Smooth muscle cell of the pulmonary artery (primary cell): ENCODE measurements at places on chromosomes 7 and 10. TPM values are rescaled to one million over a fixed set of nuclear protein-coding genes. Genes with fewer than 3 reads are reported as not detected.

PTER gene
- 4.3 and 9.9 TPM in 2 replicates for total RNA-seq

MPP7 gene
- 0.92 and 1.6 TPM in 2 replicates for total RNA-seq

LRMDA gene
- 1.0 and 2.5 TPM in 2 replicates for total RNA-seq

AKR1D1 gene
- total RNA-seq = 0.07 TPM in 1 of 2 replicates, not detected in the other

AP1S1 gene
- total RNA-seq = 87.7 and 89.2 TPM in 2 replicates

ARMC3 gene
- not detected in 2 replicates for total RNA-seq

PLXNA4 gene
- total RNA-seq = 16.9 and 29.5 TPM in 2 replicates
